Hepatocyte (in vitro differentiated cells): ENCODE measurements at places on chromosomes 1 and 21. TPM values are rescaled to one million over a fixed set of nuclear protein-coding genes. Genes with fewer than 3 reads are reported as not detected.

The POLR3GL gene
- 27.2 and 27.3 TPM in 2 replicates for polyA plus RNA-seq

The ZNF683 gene
- not detected in 2 replicates for polyA plus RNA-seq

- no peak for DNase-seq
Measured at GRCh38 chr1:26827663-26828062, 1.2 kb downstream of the ZDHHC18 start.

GRCh38 chr1:93471911-93472310, 24.0 kb downstream of the FNBP1L start:
- DNase-seq = no peak

The TMEM61 gene
- 0.22 and 0.99 TPM in 2 replicates for polyA plus RNA-seq

The CXADR gene
- polyA plus RNA-seq = 66.3 and 75.0 TPM in 2 replicates

The TMEM54 gene
- polyA plus RNA-seq = 52.6 and 64.7 TPM in 2 replicates

- DNase-seq = peak; percentile 44
Measured at GRCh38 chr1:245609354-245610150, 454.8 kb downstream of the KIF26B start.

The NEGR1 gene
- polyA plus RNA-seq = 0.47 and 1.0 TPM in 2 replicates

The OR2L5 gene
- polyA plus RNA-seq = not detected in 2 replicates

DNA sequence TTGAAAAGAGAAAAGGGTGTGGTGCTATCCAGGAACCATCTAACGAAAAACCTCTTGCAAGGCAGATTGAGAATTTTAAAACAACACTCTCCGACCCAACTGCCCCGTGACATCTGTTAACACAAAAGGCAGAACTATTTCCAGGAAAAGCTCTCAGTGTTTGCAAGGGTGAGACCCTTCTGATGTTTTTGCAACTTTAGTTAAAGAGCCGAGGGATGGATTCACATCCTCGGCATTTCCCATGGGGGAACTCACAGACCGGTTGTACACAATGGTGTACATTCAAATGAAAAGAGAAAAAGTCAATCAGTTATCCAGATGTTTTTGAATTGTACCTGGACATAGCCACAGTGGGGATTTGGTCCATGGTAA, 120.0 kb downstream of the NGF start:
- DNase-seq = no peak

GRCh38 chr1:5743435-5744095, 248.7 kb downstream of the NPHP4 start:
- DNase-seq = no peak

- no peak for DNase-seq
Measured at GRCh38 chr1:79310609-79311008, 304.1 kb upstream of the ADGRL4 start.

DNA sequence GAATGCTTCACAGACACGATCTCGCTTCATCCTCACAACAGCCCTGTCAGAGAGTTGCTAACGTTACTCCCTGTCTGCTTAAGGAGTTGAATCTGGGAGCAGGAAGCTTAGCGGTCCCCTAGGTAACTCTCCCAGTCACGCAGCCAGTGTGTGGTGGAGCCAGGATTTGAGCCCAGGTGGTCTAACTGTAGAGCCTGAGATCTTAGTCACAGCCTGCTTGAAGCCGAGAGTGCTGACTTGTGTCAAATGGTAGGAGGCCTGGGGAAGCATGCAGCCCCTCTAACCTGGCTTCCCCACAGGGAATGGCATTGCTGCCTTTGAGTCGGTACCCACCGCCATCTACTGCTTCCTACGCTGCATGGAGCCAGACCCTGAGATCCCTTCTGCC, 4.1 kb downstream of the ADPRS start:
- DNase-seq = no peak

GRCh38 chr1:80919426-80919825, 881.3 kb upstream of the ADGRL2 start:
- no peak for DNase-seq

The RAVER2 gene
- polyA plus RNA-seq = 7.9 and 14.1 TPM in 2 replicates

DNA sequence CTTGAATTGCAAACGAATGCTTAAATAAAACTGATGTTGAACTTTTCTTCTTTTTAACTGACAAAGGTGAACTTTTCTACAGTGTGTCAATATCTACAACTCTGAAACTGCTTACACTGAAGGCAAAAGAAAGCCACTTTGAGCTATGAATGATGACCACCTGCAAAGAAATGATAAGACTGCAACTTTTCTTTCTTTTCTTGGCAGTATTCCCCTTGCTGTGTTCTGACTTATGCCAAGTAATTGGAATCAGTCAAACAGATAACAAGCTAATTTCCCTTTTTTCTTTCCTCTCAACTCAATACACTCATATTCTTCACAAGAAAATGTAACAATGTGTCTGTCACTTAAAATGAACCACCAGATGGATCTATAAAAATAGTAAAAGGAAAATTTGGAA, 588.1 kb upstream of the BRINP3 start:
- DNase-seq = no peak

The SELP gene
- polyA plus RNA-seq = 0.34 TPM in 1 of 2 replicates, not detected in the other

DNA sequence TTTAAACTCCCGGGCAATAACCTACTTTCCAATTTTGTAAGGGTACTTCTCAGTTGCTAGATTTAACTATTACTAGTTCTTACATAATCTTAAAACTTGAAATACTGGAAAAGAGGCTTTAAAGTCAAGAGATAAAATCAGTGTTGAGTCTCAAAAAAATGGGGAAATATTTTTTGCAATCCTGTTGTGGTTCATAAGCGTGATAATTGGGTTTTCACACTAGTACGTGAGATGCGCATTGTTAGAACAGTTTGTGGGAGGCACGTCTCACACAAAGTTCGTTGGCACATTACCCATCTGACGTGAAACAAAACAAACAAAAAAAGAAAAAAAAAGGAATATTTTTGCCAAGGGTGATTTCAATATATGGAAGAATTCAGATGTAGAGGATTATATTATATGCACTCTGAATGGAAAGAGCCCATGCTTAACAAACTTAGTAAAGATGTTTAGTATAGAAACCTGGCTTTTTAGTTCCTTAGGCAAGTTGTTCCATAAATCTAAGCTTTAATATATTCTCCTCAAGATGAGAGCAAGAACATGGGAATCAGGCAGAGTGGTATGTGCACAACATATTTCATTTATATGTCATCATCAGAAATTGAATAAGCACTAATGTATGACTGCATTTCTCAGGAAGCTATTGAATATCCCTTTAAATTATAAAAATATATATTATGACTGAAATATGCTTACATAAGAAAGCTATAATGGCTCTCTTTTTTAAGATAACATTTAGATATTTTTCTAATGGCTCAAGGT, 73.9 kb upstream of the TNFSF4 start:
- DNase-seq = no peak

DNA sequence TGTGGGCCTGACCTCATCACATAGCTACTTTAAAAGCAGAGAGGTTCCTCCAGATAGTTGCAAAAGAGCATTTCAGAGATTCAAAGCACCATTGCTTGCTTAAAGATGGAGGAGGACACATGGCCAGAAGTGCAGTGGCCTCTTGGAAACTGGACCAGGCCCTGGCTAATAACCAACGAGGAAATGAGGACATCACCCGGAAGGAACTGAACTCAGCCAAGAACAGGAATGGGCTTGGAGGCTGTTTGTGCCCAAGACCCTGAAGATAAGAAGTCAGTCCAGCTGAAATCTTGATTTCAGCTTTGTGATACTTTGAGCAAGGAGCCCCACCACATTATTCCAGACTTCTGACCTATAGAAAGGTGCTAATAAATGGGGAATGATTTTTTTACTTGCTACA, 437.0 kb downstream of the PTPRC start:
- DNase-seq = no peak

DNA sequence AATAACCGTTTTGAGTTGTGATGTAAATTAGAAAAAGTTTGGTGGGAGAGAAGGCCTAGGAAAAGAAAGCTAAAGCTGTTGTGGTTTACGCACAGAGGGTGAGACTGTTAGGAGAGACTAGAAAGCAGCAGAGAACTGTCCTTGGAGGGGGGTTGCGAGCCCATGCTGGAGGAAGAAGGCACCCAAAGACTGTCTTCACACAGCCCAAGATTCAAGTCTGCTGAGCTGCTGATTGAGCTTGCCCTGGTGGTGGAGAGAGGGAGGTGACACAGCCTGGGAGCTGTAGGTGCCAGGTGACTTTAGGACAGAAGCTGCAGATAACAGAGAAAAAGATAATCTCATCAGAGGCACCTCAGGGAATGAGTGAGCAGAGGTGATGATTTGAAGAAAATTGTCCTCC, 18.3 kb upstream of the TLR5 start:
- no peak for DNase-seq

The TEKT2 gene
- polyA plus RNA-seq = 0.16 and 1.4 TPM in 2 replicates

The CCDC30 gene
- 1.9 and 2.6 TPM in 2 replicates for polyA plus RNA-seq

The SLC9C2 gene
- 0.71 and 1.1 TPM in 2 replicates for polyA plus RNA-seq

GRCh38 chr1:39164256-39164655, 40.2 kb upstream of the MACF1 start:
- no peak for DNase-seq

- no peak for DNase-seq
Measured at GRCh38 chr1:165843304-165843703, 15.9 kb downstream of the UCK2 start.

- no peak for DNase-seq
Measured at GRCh38 chr21:42615924-42616323, 37.5 kb upstream of the PDE9A start.

DNA sequence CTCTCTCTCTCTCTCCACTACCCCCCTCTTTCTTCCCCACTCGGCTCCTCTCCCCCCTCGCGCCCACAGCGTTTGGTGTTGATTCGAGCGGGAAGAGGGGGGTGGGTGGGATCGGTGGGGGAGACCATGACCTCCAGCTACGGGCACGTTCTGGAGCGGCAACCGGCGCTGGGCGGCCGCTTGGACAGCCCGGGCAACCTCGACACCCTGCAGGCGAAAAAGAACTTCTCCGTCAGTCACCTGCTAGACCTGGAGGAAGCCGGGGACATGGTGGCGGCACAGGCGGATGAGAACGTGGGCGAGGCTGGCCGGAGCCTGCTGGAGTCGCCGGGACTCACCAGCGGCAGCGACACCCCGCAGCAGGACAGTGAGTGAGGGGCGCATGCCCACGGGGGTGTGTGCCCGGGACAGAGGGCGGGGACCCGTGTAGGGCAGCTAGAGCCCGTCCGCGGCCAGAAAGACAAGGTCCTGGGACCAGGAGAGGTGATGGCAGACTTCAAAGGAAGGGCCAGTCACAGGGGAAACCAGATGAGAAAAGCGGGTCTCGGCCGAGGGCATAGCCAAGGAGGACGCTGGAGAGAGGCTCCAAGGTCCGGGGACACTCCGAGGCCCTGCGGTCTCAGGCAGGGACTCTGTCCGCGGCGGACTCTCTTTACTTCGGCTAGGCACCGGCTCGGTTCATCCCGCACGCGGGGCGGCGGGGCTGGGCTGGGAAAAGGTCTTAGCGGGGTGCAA, at the start of gene PRRX1:
Gene PRRX1, plus strand, starts transcription at position 39 of the 735 bp plus-strand sequence. Its CDS starts 88 bp downstream, at position 127.
- no peak for DNase-seq

DNA sequence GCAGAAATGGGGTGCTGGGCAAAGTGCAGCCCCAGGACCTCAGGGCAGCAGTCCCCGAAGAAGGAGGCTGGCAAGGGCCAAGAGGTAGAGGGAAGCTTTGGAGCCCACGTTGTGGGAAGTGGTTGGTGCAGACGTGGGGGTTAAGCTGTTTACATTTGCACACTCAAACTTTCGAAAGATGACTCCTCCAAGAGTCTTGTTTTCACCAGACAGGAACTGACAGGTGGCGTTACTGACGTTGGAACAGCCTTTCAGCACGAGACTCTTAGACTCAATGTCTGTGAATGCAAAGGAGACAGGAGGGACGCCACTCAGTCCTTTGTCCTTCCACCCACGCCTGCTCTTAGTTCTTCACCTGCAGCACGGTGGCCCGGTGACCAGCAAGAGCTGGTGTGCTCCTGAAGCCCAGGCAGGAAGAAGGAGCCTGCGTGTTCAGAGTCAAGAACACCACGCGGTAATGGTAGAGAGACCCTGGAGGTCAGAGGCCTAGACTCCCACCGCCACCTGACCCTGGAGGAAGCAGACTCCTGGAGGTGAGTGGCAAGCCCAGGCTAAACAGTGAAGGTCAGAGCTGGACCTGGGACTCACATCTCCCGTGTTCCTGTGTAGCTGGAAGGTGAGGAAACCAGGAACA, 15.9 kb downstream of the LYPD8 start:
- DNase-seq = no peak

The CYP4B1 gene
- 0.25 and 0.92 TPM in 2 replicates for polyA plus RNA-seq

DNA sequence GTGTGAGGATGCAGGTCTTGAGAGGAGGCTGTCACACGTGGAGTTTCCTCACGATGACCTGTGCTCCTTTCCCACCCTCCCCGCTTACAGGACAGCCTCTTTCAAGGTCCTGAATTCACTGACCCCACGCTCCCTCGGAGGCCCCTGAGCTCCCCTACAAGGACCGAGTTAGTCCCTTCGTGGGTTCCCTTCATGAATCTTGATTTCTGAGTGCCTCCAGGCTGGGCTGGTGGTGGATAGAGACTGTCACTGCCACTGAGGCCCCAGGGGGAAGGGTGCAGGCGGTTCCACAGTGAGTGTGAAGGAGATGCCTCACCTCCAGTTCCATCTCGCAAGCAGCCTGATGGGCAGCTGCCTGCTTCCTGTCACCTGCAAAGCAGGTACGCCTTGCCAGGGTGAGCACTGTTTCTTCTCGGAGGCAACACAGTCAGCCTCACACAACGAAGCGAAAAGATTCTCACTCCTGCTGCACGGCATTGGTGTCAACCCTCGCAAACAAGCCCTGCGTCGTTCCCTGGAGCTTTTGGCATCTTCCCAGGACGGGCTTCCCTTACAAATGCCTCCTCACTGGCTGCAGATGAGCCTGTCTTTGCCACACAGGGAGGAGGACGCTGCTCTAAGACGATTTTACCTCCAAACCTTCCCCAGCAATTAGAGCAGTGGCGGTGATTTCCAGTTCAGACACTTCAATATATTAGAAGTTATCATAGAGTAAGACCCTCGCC, 26.7 kb upstream of the PCP4 start:
- no peak for DNase-seq

DNA sequence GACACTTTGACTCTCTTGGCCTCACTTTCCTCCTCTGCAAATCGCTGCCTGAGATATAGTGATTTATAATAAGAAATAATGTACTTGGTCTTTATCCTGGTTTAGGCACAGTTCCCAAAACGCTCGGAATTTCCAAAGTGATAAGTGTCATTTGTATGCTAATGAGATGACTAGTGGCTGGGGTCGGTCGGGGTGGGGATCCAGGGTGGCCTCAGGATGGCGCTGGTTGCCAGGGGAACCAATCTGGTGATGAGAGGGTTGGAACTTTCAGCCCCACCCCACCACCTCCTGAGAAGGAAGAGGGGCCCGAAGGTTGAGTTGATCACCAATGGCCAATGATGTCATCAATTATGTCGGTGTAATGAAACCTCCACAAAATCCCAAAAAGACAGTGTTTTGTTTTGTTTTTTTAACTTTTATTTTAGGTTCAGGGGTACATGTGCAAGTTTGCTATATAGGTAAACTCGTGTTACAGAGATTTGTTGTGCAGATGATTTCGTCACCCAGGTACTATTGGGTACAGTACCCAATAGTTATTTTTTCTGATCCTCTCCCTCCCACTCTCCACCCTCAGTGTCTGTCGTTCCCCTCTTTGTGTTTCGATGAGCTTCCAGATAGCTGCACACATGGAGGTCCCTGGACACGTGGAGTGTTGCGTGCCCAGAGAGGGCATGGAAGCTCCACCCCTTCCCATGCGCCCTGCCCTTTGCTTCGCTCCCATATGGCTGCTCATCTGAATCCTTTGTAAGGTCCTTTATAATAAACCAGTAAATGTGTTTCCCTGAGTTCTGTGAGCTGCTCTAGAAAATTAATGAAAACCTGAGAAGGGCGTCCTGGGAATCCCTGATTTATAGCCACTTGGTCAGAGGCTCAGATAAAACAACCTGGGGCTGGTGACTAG, 97.2 kb downstream of the KCNN3 start:
- DNase-seq = no peak

- DNase-seq = no peak
Measured at GRCh38 chr1:184456189-184456588, 69.4 kb downstream of the C1orf21 start.

The TMEM125 gene
- polyA plus RNA-seq = 43.1 and 50.3 TPM in 2 replicates

The MROH9 gene
- polyA plus RNA-seq = 0.15 and 0.22 TPM in 2 replicates
